Cortex of kidney (tissue), 1 donor: ENCODE measurements at places on chromosomes 2 and 18.

DNA sequence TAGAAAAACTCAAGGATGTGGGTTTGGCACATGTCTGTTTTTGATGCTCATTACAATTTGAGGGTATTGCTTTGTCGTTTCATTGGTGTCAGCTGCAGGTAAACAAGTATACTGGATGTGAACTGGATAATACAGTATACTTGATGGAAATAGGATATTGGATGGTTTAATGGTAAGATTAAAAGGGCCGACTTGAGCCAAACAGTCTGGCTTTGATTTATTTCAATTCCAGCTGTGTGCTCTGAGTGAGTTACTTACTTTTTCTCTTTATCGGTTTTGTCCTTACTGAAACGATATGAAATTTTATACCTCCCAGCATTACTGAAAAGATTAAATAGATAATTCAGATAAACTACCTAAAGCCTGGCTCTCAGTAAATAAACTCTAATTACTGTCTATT, 227.6 kb downstream of the ASXL3 start:
- DNase-seq, result no peak

DNA sequence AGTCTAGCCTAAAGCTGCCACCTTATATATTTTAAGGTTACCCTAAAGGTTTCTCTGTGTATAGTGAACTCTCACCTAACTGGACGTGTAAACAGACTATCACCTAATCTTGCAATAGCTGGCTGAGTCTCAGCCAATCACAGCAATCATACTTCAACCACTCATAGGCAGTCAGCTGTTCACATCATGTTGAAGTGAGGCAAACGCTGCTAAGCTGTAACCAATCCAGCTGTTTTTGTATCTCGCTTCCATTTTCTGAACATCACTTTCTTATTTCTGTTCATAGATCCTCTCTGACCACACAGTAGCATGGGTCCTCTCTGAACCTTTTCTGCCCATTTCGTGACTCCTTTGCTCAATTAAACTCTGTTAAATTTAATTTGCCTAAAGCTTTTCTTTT, 468.2 kb upstream of the POU3F3 start:
- DNase-seq, result no peak

DNA sequence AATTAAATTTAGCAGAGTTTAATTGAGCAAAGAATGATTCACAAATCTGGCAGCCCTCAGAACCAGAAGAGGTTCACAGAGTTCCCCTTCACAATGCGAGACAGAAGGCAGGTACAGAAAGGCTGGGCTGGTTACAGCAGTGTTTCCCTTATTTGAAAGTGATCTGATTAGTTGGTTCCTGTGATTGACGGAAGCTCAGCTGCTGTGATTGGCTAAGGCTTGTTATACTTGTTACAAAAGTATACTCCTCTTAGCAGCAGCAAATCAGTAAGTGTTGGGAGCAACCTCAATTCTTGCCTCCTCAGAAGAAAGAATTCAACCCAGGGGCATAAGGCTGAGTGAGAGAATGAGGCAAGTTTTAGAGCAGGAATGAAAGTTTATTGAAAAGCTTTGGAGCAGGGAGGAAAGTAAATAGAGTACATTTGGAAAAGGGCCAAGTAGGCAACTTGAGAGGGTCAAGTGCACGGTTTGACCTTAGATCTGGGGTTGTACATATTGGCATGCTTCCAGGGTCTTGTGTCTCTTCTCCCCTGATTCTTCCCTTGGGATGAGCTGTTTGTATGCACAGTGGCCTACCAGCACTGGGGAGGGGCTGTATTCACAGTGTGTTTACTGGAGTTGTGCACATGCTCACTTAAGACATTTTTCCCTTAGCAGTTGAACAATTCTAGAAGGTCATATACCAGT, 431.8 kb upstream of the RAB12 start:
- DNase-seq, result no peak

- DNase-seq, result no peak
Observed at GRCh38 chr2:66323406-66323805, 111.5 kb upstream of the MEIS1 start.

- no peak for DNase-seq
Observed at GRCh38 chr2:167785606-167786216, 461.7 kb downstream of the STK39 start.

DNA sequence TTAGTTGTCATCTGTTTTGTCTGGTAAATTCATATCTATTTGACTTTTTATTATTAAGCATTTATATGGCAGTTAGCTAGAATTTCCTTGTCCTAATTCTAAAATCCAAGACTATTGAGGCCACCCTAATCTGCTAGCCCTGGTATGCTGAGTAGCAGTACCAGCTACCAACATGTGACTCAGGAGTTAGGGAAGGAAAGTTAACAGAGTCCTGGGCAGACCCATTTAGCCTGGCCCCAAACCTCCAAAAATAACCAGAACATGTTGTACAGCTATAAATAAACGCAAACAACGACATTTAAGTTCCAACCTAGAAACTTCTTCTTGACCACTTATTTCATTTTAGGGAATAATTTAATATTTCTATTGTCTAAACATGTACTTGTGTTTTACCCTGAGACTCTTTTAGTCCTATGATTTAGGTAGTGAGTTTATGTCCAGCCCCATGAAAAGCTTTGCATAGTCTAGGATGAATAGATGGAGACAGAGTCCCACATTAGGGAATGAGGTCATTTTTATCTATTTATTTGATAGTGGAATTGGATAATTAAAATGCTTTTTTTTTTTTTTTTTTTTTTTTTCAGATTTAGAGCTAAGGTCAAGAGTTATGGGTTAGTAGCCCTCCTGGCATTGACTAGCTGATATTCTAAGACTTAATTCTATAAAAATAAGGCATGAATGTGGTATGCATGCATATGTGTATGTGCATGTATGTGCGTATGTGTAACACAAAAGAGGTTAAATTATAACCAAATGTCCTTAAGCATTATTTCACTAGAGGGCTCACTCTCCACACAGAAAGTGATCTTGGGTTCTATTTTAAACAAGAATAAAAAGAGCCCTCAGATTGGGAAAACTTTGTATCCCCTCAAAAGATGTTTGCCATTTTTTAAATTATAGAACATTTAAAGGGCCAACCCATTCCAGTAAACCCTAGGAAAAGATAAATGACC, 160.1 kb upstream of the MAPRE2 start:
- DNase-seq, result no peak

DNA sequence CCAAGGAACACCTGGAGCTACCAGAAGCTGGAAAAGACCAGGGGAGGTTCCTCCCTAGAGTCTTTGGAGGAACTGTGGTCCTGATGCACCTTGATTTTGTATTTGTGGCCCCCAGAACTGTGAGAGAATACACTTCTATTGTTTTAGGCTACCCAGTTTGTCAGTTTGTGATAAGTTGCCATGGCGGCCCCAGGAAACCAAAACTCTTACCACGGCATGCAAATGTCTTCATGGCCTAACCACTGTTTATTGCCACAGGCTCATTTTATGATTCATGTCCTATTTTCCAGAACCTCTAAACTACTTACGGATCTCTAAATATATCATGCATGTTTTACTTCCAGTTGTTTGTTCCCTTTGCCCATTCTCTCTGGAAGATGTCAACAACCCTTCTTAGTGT, 1250.7 kb upstream of the FAM98A start:
- DNase-seq, result no peak

DNA sequence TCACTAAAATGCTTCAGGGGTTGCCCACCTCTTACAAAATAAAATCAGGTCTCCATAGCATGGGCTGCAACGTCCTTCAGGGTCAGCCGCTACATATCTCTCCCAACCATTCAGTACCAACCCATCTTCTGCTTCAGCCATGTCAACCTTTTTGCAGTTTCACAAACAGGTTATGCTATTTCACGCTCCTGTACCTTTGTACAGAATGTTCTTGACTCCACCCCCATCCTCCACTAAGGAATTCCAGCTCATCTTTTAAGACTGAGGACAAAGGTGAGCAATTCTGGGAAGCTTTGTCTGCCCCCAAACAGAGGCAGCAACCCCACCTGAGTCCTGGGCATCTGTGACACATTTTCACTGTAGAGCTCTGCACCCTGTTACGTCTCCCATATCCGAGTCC, 8.8 kb upstream of the EVA1A start:
- no peak for DNase-seq

DNA sequence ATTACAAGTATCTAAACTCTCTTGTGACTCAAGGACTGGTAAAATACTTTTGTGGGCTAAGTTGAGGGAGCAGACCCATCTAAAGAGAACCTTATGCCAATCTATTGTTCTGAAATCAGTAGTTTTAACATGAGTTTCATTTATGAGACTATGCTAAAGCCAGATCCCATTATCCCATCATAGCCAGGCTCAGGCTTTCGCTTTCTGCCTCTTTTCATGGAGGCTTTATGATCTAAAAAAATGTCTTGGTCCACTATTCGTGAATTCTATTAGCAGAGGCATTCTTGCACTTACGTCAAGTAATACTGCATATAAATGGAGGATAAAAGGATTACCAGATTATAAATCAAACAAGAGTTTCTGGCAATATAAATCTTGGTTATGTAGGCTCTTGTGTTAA, 1636.9 kb upstream of the ACVR2A start:
- no peak for DNase-seq

- DNase-seq, result no peak
Observed at GRCh38 chr2:6945087-6945813, 28.0 kb downstream of the RNF144A start.

GRCh38 chr2:217934321-217935131, 68.3 kb downstream of the TNS1 start:
- DNase-seq, result no peak

GRCh38 chr2:40227210-40227609, 224.7 kb downstream of the SLC8A1 start:
- no peak for DNase-seq

DNA sequence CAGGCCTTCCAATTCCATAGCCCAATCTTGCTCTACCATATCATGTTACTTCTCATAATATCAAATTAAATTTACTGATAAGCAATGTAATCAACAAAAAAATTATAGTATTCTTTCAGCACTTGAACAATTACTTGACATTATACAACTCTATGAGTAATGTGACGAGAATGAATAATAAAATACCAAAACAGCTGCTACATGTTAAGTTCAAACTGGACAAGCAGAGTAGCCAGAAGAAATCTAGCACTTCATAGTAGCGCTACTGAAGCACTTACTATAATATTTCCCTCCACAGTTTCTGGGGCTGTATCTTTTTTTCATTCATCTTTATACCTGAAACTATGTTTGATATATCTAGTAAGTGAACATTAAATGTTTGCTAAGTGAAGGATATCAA, 14.9 kb downstream of the PPP3R1 start:
- DNase-seq, result no peak

- no peak for DNase-seq
Observed at GRCh38 chr2:8371653-8372052, 310.2 kb upstream of the ID2 start.

GRCh38 chr2:7915302-7916091, 766.4 kb upstream of the ID2 start:
- no peak for DNase-seq

- no peak for DNase-seq
Observed at GRCh38 chr2:118854507-118855345, 7.3 kb upstream of the EN1 start.

- no peak for DNase-seq
Observed at GRCh38 chr2:230231251-230231650, 5.7 kb downstream of the SP140 start.

GRCh38 chr2:193549661-193550060, 1354.9 kb upstream of the TMEFF2 start:
- DNase-seq, result no peak

GRCh38 chr2:98444436-98445176, at the start of gene INPP4A:
TSS of gene INPP4A (plus strand) at chr2:98444858. CDS start at chr2:98520049, 75,191 bp downstream.
- DNase-seq, result no peak

DNA sequence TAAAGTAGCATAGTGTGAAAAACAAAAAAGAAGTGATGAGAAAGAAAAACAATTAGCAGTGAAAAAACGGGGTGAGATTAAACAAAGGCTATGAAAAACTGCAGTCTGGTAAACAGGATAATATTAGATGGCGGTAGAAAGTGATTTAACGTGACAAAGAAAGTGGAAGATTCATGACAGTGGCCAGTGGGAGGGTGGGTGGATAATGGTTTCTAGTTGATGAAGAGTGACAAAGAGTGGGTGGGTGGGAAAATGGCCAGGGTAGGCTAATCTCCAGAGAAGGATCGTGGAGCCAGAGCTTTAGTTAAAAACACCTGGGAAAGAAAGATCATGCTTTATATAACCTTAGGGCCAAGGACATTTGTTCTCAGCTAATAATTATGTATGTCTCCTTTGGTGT, 1667.8 kb downstream of the LRP1B start:
- no peak for DNase-seq

- DNase-seq, result no peak
Observed at GRCh38 chr2:95382192-95382591, 20.3 kb upstream of the FAHD2A start.

GRCh38 chr2:219661955-219662395, 34.5 kb downstream of the SLC4A3 start:
- DNase-seq, result no peak

DNA sequence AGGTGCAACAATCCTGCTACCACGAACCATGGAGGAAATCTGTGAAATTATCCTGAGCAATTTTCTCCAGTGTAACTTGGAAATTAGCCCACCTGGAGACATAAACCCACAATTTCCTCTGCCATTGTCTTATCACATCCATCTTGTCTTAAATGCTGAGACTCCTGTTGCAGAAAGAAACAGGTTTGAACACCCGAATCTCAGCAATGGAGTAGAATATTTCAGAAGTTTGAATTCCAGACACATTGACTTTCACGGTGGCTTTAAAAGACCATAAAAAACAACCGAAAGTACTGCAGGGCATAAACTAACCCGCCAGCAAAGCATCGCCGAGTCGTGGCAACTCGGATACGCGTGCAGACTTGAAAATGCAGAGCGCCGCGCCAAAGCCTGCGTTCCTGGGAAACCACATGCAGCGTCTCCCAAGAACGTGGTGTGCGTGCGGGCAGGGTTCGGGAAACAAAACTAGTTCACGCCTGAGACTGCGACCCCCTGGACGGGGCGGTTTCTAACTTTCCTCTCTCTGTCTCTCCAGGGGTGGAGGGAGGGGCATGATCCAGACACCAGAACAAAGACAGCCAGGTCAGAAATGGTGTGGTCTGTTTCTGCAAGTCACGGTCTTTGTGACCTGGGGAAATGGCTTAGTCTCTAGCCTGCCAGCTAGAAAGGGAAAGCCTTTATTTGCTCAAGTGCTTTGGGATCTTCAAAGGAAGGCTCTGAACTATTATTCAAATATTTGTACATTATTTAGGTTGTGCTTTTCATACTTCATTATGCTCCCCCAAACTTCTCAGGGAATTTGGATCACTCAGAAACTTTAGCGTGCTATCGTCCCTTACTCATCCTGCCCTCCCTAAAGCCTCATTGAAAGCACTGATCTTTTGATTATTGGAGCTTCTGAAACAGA, 26.9 kb upstream of the KCTD1 start:
- no peak for DNase-seq

DNA sequence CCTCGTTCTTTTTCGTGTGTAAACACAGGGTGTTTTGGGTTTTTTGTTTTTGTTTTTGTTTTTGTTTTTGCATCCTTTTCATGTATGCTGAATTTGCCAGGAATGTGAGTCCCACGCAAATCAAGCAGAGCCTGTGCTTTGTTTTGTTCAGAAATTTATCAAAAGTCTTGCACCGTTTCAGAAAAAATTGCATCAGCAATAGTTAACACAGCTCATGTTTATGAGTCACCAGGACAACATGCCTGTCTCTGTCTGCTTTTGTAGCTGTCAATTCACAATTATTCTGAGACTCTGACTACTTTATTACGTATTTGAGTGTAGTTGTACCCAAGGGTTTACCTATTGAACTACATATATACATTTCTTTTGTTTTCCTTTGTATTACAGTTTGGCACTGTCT, 38.3 kb downstream of the MRPL44 start:
- DNase-seq, result no peak
